ENCODE measurements at places on chromosomes 1 and 21.

- no peak for DNase-seq
Observed at GRCh38 chr1:68173283-68173935, 58.9 kb downstream of the WLS start.

DNA sequence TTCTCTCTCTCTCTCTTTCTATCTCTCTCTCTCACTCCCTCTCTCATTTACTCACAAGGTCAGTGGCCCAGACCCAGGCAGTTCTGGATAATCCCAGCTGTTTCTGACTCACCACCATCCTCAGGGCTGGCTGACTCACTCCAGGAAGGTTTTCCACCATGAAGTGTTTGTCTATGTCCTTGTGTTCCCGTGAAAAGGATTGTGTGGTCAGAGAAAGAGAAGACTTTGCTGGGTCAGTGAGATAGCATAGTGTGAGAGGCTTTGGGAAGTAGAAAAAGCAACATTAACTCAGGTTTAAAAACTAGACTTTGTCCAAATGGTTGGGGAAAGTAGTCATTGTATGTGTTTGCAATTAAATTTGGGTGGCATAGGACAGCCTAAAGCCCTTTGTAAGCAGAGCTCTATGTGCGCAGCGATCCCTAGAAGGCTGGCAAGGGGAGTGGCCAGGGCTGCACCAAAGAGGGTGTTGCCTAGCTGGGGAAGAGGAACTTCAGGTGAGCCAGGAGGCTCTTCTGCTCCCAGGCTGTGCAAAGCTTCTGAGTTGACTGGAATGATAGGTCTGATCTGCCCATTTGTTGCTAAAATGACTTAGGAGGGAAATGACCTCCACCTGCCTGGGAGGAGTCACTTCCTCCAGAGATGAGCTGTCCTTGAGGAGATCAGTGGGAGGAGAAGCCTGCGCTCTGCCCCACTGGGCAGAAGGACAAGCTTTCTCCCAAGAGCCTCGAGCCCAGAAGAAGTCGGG is 4.9 kb upstream of the CAPN2 start:
- no peak for DNase-seq

DNA sequence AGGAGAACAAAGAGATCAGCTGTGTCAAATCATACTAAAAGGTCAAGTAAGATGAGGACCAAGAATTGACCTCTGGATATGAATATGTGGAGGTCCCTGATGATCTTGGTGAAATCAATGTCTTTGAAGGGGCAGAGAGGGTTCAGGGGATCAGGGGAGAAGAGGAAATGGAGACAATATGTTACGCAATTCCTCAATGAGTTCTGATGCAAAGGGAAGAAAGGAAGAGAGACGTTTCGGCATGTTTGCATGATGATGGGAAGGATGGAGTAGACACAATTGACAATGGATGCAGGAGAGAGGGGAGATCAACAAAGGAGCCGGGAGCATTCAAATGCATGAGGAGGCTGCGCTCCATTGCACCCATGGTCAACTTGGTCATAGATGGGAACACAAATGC is 36.0 kb upstream of the GUCA2B start:
- no peak for DNase-seq

DNA sequence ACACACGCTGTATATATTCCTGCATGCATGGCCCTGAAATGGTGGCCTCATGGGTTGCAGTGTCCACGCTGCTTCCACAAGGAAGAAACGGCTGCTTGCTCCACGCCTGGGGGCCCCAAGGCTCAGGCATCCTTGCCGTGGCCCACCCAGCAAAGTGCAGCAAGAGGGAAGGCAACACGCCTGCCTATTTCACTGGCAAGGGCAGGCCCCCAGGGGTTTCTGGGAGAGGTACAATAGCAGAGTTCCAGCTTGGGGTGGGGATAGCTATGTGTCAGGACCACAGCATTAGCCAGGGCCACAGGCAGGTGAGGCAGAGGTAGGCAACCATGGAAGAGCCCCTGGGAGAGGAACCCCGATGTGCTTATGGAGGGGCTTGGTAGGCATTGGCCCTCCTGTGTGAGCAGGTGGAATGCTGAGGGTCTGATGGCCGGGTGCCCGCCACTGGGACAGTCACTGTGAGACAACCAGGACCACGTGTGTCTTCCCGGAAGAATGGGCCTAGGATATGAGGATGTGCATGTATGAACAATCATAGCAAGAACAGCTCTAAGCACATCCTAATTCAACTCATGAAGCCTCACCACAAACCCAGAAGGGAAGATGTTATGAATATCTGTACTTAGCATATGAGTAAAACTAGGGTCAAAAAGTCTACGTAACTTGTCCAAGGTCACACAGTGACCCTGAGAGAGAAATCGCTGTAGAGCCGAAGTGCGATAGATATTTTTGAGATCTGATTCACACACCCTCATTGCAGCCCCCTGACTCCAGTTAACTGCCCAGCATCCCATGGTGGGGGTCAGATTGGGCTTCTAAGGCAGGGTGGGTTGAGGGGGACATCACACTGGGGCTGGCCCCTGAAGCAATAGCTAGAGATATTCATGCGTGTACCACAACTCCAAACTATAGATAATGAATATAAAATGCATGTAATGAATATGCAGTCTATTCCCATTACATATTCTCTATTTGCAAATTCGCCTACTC is 11.8 kb downstream of the TFF2 start:
- no peak for DNase-seq

- no peak for DNase-seq
Observed at GRCh38 chr1:115656461-115657077, 14.8 kb downstream of the VANGL1 start.

DNA sequence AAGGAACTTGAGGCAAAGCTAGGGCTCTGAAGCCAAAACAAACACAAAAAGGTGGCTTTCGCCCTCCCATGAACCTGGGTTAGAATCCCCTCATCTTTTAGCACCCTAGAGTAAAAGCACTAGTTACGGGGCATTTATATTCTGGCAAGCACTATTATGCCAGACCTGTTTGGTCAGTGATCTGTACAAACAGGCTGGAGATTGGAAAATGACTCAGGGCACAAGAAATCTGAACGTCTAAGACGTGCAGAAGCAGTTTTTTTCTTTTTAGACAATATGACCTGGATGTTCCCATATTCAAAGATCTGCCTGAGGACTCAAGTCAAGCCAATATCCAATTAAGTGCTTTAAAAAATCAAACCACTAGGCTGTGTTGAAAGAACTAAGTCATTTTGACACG is 3.0 kb downstream of the ZNF436 start:
- DNase-seq: no peak

GRCh38 chr1:48190881-48191280 is 31.6 kb upstream of the SLC5A9 start:
- DNase-seq: no peak

- DNase-seq: no peak
Observed at GRCh38 chr21:42644223-42645208, 8.9 kb upstream of the PDE9A start.

DNA sequence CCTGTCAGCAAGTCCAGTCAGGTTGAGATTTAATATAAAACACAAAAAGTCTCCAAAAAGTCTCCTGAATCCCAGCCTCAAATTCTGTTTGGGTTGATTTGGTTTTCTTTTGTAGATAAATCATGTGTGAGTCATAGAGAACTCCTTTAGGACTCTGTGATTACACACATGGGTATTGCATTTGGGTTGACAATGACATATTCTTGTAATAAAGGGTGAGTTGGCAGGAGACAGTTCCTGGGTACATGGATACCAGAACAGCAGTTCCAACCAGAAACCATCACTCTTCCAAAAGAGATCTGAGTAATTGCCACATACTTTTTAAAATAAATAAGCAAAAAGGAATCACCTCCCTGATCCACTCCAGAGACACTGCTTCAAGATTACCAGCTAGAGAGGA is 8.9 kb downstream of the CR2 start:
- DNase-seq: no peak

GRCh38 chr1:165153182-165153581 is 203.3 kb downstream of the LMX1A start:
- DNase-seq: no peak

- no peak for DNase-seq
Observed at GRCh38 chr21:44927587-44928461, 7.1 kb upstream of the ITGB2 start.

DNA sequence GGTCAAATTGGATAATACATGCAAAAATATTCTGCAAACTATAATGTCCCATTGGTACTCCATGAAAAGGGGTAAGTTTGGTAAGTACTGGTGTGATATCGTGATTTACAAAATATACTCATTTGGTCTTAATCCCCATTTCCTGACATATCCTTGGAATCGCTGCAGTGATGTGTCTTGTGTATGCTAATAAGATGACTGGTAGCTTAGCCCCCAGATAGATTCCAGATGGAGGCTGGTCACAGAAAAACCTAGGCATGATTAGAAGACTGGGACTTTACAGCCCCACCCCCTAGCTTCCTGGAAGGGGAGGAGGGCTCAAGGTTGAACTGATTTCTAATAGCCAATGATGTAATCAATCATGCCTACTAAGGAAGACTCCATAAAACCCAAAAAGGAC is 3.0 kb downstream of the VAMP4 start:
- no peak for DNase-seq

- DNase-seq: no peak
Observed at GRCh38 chr21:41466024-41466820, 40.2 kb downstream of the MX1 start.

DNA sequence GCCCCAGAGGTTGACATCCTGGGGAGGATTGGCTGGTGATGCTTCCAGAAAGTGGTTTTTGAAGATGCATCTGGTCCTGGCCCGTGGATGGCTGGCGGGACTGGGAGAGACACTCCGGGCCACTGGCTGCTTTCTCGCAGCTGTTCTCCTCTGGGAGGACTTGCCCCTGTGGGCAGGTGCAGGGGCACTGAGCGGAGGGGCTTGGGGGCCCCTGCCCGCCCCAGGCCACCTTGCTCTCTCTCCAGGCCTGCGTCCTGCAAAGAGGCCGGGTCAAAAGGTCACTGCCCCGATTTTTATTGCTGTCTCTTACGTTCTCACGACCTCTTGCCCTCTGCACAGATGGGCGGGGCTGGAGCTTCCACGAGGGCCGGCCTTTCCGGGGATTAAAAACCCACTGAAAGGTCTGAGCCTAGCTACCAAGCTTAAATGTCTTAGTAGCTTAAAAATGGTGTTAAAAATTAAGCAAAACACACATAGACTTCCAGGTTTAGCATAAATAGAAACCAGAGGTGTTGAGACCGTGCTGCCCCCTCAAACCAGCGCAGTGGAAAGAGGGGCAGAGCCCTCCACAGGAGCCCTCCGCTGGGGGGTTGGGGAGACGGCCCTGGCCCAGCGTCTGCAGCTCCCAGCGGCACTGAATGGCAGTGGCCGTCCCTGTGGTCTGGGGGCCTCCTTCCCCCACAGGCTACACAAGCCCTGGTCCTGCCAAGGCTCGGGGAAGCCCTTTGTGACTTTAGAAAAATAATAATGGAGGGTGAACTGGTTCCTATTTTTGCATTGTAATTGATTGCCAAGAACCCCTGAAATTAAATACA is 43.9 kb downstream of the SKI start:
- DNase-seq: no peak

- DNase-seq: no peak
Observed at GRCh38 chr1:119254067-119254720, 113.7 kb upstream of the WARS2 start.

DNA sequence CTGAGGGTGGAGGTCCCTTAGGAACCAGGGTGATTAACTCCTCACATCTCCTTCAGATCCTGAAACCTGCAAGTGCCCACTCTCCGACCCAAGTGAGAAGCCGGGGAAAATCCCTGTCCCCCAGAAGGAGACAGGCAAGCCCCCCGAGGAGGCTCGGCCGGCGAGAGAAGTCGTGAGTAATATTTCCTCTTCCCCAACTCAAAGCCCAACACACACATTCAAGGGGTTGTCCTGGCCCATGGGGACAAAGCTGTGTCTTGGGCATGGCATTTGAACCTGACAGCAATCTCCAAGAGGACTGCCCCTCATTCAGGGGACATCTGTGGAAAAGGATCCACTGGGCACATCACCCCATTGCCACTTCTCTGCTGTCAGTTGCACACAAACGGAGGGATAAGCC is 23.6 kb downstream of the VASH2 start:
- DNase-seq: no peak

- no peak for DNase-seq
Observed at GRCh38 chr1:111466480-111466879, 7.3 kb upstream of the C1orf162 start.

GRCh38 chr1:50264590-50264989 is 155.9 kb downstream of the ELAVL4 start:
- DNase-seq: no peak

DNA sequence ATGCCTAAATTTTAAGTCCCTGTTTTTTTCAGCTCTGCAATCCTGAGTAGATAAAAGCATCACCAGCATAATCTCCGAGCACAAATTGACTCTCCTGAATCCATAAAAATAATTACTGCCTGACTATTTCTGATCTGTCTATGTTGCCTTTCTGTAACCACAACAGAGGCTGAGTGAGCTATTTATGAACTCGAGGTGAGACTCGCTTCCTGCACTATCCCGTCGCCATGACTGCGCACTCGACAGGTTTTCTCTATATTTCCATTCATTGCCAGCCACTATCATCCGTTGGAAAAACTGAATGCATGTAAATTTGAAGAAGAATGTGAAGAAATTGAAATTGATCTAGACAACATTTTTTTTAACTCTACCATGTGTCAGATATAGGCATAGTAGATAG is 897.2 kb downstream of the ADGRL2 start:
- no peak for DNase-seq

GRCh38 chr1:71693581-71693980 is 588.8 kb downstream of the NEGR1 start:
- no peak for DNase-seq

- DNase-seq: no peak
Observed at GRCh38 chr1:170175041-170175440, 29.3 kb downstream of the NTMT2 start.

GRCh38 chr21:15445327-15445726 is 284.5 kb upstream of the USP25 start:
- no peak for DNase-seq

DNA sequence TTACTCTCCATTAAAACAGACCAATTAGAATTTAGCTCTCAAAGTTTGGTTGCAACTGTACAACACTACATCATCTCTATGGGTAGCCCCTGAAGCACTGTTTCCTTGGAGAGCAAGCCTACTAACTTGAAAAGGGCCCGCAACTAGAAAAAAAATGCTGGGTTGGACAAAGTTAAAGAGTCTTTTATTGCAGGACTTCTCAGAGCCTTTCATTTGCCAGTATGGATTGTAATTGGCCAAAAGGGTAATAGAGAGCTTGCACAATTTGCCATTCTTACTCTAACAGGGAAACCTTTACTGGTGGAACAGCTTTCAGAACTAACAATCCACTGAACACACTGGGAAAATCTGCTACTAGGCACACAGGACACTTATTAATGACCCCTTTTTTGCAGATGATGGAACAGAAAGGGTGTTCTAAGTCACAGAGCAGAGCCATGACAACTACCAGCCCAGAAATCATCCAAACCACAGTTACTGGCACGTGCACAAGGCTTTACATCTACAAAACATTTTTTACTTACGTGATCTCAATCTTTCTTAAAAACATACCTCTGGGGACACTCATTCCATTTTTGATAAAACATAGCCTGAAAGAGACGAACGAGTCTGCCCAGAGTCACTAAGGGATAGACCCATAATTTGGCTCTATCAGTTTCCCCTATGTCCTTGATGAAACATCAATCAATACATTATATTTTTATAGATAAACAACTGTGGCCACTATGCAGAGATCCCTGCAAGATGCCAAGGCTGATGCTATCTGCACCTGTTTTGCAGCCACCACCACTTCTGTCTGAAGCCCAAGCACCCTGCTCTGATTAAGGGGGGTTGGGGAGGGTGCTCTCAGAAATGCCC is 176.3 kb upstream of the EDN2 start:
- DNase-seq: no peak
